ENCODE measurements at places on chromosomes 7 and 10.

- DNase-seq: no peak
These were observed 54.4 kb downstream of the MYPN start for GRCh38 chr10:68163735-68164134.

GRCh38 chr7:80128918-80129317, 5.7 kb upstream of the GNAI1 start:
- DNase-seq: no peak

- no peak for DNase-seq
These were observed 568.0 kb downstream of the POM121L12 start for GRCh38 chr7:53603461-53603860.

GRCh38 chr7:96837593-96837992, 127.9 kb upstream of the SEM1 start:
- no peak for DNase-seq

- DNase-seq: no peak
These were observed 858.7 kb downstream of the TYW1 start for GRCh38 chr7:67855322-67855721.

- DNase-seq: no peak
These were observed 86.6 kb downstream of the BUB3 start for GRCh38 chr10:123240776-123241175.

GRCh38 chr7:80309971-80310549, 175.4 kb downstream of the GNAI1 start:
- DNase-seq: no peak

DNA sequence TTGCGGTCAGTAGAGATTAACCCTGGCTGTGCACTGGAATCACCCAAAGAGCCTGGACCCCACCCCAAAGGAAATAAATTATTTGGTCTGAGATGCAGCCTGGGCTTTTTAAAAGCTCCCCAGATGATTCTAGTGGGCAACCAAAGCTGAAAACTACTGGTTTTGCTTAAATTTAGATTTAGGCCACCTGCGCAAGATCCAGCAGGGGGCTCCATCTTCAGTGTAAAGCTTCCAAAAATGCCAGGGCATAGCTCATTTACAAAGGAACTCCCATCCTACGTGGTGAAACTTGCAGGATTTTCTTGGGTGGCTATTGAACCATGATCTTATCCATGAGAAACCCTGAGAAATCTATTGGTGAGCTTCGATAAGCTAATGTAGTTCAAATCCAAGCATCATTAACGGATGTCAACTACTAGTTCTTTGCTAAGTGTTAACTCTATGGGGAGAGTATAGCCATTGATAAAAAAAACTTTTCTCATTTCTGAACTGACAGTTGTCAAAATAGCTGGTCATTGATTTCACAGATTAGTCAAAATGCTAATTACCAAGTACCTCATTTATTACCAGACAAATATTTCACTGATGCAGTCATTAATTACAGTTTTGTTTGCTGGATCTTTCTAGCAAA, 315.3 kb downstream of the LHFPL3 start:
- no peak for DNase-seq

DNA sequence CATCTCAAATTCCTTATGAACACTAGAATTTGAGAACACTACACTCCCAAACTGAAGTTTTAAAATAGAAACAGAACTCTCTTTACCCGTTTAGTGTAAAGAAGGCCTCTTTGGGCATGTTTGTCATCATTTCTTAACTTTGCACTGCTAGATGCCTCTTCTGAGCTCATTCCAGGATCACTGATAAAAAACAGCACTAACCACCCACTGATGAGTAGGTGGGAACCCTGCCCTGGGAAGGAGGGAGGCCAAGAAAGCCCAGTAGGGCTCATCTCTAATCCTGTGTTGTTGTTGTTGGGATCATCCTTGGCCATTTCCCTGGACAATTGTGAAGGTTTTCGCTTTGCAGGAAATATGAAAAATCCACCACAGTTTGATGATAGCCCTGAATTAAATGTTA, 68.2 kb downstream of the CUBN start:
- DNase-seq: no peak

GRCh38 chr7:36232971-36233550, 80.0 kb downstream of the EEPD1 start:
- no peak for DNase-seq

DNA sequence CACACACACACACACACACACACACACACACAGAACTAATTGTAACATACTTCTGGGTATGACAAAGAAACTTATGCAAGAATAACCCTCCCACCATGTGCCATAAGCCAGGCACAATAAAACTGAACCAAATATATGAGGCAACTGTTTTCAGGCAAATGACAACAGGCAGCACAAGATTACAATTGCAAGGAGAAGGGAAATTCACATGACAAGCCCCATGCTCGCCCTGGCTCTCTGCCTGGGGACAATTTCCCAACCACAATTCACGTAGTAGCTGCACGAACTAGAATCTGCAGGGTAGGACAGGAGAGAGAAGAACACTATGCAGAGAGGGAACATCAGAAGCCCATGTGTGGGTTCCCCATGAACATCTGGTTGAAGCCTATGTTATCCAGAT, 143.3 kb downstream of the CALN1 start:
- DNase-seq: no peak

- no peak for DNase-seq
These were observed 6.9 kb upstream of the VGF start for GRCh38 chr7:101172005-101172853.

- DNase-seq: no peak
These were observed 1.7 kb downstream of the RAMP3 start for GRCh38 chr7:45159296-45159695.

GRCh38 chr7:55571511-55572377, 558 bp downstream of the VOPP1 start:
- no peak for DNase-seq

- DNase-seq: no peak
These were observed 71.7 kb upstream of the AUTS2 start for GRCh38 chr7:69526570-69526969.

DNA sequence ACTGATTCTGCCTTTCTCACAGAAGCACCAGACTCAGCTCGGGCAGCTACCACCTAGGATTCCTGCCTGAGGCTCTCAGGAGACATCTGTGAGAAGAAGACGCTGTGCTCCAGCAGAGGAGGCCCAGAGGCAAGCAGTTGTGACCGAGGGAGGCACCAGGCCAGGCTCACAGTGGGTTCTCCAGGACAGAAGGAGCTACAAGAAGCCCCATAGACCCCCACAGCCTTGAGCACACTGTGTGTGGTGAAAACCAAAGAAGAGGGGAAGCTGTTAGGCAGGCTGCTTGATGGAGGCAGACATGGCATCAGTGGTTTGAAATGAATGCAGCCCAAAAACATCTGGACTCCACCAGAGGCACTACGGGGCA, 198.8 kb downstream of the GRID1 start:
- DNase-seq: no peak

GRCh38 chr7:80542398-80542797, 30.5 kb upstream of the GNAT3 start:
- DNase-seq: no peak

DNA sequence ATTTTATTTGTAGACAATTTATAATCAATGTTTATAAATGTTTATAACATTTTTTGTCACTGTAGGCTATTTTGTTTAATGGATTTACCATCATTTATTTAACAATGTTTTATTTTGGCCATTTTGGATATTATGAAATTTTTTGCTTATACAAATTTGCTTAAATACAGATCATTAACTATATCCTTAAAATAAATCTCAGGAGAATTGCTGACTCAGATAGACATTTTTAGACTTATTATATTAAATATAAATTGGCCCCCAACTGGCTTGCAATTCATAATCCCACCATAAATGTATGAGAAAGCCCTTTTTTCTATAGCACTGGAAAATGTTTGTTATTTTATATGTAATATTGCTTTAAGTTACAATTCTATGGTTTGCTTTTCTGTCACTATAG, 3.8 kb upstream of the CLRN3 start:
- DNase-seq: no peak

DNA sequence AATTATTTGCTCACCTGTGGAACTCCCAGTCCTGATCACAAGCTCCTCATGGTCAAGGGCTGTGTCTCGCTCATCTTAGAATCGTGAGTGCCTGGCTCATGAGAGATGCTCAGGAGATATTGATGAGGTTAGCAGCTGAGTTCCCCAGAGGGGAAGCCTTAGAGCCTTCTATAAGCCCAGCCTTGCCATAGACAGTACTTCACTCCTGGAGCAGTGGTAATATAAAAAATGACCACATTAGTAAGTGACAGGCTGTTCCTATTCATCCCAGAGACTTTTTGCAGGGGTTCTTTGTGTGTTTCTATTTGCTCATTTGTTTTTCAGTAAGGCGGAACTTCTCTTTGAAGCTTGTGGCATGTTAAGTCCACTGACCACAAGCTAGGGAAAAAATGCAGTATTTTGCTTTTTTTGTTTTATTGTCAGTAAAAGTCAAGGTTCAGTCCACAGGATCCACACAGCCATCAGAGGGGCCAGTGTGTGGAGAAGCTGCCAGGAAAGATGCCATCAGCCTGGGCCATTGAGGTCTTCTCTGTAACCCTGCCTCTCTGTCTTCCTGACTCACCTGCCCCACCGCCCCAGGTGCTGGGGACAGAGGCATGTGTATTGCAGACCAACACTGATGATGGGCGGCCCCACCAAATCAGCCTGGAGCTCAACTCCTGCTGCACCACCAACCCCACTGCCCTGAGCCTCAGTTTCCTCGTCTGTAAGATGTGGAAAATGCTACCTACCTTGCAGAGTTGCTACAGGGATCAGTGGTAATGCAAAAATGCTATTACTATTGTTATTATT, 36.4 kb upstream of the JCAD start:
- no peak for DNase-seq

GRCh38 chr7:29099896-29100847, 46.2 kb downstream of the CPVL start:
- DNase-seq: no peak

GRCh38 chr7:127652333-127653248, 597 bp downstream of the SND1 start:
- no peak for DNase-seq

GRCh38 chr10:132868995-132869394, 73.4 kb downstream of the CFAP46 start:
- no peak for DNase-seq

Data from stimulated activated CD8-positive, alpha-beta memory T cell treated with anti-CD3 and anti-CD28 coated beads, Interleukin-15, amount 100 ng/mL, for 24 hours (primary cell).